Lung (tissue), 17 donors: ENCODE measurements at places on chromosomes 12 and 14.

DNA sequence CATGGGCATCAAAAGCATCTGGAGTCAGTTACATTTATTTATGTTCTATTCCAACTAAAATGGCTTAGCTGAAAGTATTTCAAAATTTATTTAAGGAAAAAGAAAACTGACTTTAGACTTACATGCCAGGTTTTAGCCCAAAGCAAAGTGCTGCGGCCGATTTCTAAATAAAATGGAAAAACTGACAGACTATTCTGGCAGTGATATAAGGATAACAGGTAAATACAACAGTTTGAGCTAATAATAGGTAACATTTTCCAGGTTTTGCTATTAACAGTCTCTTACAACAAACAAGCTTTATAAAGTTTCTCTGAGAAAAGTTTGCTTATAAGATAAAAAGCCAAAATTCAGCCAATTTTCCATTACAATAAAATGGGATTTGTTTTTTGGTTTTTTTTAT is 937.2 kb upstream of the FLRT2 start:
- no peak for DNase-seq

DNA sequence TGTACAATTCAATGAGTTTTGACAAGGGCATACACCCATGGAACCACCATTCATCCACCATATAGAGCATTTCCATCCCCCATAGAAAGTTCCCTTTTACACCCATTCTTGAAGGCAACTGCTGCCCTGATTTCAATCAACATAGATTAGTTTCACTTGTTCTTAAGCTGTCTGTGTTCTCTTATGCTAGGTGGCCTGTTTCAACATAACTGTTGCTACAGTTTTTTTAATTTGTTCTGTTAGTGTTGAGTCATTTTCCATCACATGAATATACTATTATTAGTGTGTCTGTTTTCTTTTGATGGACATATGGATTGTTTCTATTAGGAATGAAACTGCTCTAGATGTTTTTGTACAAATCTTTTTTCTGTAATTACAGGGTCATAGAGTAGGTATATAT is 123.4 kb downstream of the PTPRQ start:
- no peak for DNase-seq

DNA sequence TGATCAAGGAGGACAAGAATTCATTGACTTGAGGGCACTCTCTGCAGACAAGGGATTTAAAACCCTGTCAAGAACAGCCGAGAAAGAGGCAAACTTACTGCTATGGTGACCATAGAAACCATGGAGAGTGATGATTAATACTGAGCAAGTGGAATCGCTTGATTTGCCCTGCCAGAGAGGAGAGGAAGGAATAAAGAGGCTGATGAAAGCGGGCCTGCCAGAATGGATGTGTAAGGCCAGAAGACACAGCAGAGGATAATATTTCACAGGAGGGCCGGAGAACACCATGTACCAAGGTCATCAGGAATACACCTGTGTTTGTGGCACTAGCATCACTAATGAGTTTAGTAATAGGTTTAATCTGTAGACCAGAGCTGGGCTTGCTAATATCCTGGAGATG is 221.8 kb upstream of the DCN start:
- no peak for DNase-seq

- no peak for DNase-seq
These were observed 19.7 kb downstream of the FGD4 start for GRCh38 chr12:32418903-32419519.

GRCh38 chr14:50036211-50036610 is 80.2 kb downstream of the VCPKMT start:
- no peak for DNase-seq

DNA sequence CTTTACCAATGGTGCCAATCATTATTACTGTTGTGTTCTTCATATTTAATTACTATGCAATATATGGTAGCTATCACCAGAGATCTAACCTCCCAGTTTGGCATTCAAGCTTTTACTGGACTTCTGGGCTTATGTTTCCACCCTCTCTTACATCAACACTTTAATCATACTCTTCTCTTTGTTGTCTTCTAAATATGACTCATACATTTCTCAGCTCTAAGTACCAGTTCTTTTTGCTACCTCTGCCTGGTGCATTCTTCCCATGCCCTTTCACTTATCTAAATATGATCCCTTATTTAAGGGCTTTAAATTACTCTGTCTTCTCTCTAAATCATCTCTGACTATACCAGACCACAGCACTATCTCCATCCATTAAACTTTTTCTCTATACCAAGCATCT is 246.1 kb upstream of the CCDC196 start:
- no peak for DNase-seq

GRCh38 chr12:6757028-6757690 is 4.2 kb upstream of the MLF2 start:
- DNase-seq = no peak

DNA sequence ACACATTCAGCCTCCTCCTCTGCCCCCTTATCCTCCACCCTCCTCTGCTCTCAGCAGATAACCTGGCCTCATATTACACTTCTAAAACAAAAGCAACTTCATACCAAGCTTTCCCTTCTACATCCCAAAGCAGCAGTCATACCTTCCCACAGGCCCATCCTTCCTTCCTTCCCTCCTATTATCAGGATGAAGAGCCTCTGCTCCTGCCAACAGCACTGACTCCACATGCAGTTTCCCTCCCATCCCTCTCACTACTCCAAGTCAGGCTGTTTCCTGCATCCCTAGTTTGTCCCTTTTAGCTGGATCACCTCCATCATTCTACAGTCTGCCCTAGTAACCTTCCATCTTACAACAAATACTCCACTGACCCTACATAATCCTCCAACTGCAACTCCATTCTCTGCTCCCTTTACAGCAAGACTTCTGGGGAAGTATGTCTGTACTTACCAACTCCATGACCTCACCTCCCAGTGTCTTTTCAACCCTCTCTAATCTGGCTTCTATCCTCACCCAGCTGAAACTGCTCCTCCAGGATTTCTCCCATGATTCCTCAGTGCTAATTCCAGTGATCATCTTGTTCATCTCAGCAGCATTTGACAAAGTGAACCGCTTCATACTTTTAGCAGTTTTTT is 4.9 kb upstream of the YEATS4 start:
- DNase-seq = no peak

GRCh38 chr14:78972440-78972839 is 802.3 kb downstream of the NRXN3 start:
- DNase-seq = no peak

DNA sequence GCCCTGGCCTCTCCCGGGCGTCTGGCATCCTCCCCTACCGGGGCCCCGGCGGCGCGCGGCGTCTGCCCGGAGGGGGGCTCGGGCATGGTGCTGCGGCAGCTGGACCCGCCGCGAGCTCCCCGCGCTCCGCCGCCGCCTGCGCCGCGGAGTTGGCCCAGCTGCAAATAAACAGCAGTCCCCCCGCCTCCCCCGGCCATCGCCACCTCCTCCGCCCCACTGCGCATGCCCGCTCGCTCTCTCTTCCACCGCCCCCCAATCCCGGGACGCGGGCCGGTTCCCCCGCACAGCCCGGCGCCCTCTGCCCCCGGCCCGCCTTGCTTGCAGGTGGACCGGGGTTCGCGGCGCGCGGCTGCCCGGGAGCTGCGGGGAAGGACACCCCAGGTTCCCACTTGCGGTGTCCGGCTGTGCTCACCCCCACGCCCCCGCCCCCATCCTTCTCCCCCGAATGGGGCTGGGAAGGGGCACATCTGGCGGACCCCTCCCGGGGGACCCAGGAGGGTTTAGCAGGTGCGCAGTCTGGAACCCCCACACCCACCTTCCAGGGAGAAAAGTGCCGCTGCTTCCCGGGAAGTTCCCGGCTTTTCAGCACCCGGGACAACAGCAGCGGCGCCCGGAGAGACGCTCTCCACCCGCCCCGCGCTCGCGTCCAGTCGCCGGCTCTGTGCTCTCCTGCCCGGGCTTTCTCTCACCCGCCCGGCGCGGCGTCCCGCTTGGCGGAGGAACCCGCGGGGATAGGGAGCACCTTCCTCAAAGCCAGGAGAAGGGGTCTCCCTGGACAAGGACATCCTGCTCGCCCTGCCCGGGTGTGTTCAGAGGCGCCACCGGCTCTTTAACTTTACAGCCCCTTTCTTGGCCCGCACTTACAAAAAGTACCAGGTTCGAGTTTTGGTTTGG is at the start of gene TMTC1:
TMTC1 (minus strand) TSS at position 170 of the 894 bp plus-strand sequence. CDS start 191 bp downstream, outside the sequence.
- peak; percentile 84 for DNase-seq

GRCh38 chr14:58763210-58763609 is 125.4 kb downstream of the DACT1 start:
- no peak for DNase-seq

GRCh38 chr14:70283156-70283555 is 76.3 kb downstream of the COX16 start:
- DNase-seq = no peak

- DNase-seq = no peak
These were observed 66.7 kb downstream of the DHRS2 start for GRCh38 chr14:23702656-23703426.

DNA sequence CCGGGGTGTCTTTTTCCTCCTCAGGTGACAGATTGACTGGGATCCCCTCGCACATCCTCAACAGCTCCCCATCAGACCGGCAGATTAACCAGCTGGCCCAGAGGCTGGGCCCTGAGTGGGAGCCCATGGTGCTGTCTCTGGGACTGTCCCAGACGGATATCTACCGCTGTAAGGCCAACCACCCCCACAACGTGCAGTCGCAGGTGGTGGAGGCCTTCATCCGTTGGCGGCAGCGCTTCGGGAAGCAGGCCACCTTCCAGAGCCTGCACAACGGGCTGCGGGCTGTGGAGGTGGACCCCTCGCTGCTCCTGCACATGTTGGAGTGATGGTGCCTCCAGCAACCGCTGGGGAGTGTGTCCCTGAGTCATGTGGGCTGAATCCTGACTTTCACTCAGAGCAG is 172.8 kb downstream of the CRADD start:
- no peak for DNase-seq

DNA sequence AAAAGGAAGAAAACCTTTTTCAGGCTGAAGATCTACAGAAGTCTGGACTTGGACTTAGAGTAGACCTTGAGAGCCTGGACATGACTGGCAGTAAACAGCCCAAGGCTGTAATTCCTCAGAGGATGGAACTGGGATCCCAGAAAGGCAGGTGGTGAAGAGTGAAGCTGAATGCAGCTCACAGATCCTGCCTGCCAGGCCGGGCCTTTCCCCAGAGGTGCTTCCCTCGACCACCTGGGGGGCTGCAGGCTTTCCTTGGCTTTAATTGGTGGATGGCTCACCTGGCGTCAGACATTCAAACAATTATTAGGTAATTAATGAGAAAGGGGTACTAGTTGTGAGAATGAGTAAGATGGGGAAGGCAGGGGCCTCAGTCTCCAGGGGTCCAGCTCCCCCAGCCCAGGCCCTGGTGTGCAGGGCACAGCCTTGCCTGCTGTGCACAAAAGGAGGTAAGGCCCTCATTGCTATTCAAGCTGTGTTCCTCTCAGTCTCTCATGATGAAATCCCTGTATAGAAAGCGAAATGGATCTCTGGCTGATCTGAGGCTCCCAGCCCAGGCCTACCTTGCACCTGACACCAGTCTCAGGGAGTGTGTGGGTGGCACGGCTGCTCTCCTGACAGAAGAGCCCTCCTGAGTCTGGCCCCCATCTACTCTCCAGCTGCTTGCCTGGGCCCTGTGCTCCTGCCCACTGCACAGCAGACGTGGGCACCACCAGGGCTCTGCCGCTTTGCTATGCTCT is 63.0 kb upstream of the TCL1A start:
- no peak for DNase-seq

GRCh38 chr12:16198884-16199283 is 78.6 kb downstream of the SLC15A5 start:
- no peak for DNase-seq

GRCh38 chr12:59425798-59426197 is 170.0 kb upstream of the SLC16A7 start:
- no peak for DNase-seq

GRCh38 chr12:132108211-132108832 is 35.8 kb downstream of the DDX51 start:
- DNase-seq = peak; percentile 1

- no peak for DNase-seq
These were observed 824 bp downstream of the OAS1 start for GRCh38 chr12:112907415-112908157.

- DNase-seq = peak; percentile 74
These were observed 30.6 kb upstream of the SLC38A2 start for GRCh38 chr12:46402941-46403718.

DNA sequence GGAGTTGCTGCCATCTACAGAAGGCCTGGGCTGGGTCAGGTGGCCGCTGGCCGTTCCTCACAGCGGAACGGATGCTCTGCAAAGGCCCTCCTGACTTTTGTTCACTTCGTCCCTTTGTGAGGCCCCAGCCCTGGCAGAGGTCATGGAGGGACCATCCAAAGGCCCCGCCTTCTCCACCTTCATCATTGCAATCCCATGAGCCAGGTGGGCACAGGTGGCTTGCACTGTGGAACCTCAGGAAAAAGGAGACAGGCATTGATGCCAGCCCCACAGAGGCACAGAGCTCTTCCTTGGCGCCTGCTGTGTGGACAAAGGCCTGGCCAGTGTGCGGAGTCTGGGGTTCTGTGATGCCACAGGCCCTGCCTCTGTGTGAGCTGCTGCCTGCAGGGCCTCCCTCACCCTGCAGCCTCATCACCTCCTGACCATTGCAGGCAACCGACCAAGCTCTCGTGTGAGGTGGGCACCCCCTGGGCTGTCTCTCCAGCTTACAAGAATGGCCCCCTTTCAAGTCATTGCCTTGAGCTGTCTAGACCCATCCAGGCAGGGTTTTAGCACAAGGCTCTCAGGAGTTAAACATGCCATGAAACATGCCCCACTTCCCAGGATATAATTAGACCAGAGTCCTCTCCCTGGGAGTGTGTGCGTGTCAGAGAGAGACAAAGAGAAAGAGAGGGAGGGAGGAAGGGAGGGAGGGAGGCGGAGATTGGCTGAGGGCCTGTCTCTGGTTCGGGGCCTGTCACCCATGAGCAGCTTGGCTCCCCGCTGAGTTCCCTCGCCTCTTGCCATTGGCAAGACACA is 19.3 kb downstream of the NFKBIA start:
- DNase-seq = peak; percentile 92

DNA sequence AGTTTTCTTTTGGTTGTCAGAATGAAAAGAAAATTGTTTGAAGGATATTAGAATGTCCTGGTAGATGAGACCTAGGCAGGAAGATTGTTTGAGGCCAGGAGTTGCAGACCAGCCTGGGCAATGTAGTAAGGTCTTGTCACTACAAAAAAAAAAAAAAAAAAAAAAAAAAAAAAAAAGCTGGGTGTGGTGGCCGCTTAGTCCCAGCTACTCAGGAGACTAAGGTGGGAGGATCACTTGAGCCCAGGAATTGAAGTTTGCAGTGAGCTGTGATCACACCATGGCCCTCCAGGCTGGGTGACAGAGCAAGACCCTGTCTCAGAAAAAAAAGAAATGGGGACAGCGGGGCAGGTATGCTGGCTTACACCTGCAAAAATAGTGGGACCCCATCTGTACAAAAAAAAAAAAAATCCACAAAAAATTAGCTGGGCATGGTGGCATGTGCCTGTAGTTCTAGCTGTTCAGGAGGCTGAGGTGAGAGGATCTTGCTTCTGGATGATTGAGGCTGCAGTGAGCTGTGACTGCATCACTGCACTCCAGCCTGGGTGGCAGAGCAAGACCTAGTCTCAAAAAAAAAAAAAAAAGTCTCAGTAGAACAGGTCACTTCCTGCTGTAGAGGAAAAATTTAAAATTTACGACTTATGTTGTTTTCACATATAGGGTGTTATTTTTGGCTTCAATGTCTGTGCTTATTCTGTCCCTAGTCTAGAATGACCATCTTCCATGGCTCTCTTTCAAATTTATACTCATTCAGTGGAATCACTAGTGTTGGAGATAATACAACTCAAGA is 70.7 kb downstream of the PPHLN1 start:
- no peak for DNase-seq

GRCh38 chr12:7109572-7109920 is 532 bp upstream of the C1RL start:
- no peak for DNase-seq
